ENCODE measurements at places on chromosomes 7 and 10.

DNA sequence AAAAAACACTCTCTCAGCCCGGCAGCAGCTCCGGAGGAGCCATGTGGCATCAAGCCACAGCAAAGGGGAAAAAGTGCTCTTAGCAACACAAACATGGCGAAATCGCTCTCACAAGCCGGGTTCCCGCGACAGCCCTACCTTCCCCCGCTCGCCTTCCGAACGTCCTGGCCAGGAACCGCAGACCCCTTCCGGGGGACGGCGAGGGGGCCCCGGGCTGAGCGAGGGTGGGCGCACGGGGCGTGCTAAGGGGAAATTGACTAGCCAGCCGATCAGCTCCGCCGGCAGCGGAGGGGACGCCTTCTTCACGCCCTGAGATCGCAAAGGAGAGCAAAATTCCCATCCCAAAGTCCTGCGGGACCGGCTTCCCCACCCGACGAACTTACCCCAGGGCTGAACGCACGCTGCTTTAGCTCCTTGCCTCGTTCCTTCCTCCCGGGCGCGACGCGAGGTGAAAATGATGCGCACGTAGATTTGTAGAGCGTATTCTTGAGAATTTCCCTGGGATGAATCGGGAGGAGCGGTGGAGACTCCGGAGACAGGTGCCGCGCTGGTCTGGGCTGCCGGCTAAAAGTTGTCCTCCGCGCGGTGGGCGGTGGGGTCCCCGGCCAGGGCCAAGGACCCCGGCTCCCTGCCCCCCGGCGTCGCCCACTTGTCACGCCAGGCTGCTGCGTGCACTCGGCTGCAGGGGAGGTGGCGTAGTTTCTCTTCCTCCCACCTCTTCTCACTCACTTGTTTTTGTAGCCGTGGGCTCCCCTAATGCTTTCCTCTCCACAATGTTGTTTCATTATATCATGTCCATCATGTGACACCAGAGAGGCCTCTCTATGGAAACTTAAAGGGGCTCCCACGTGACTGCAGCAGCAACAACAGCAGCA is 220.1 kb upstream of the MKLN1 start:
- DNase-seq: peak; percentile 61

- peak; percentile 22 for DNase-seq
These were observed 97.2 kb upstream of the CARD11 start for GRCh38 chr7:3140834-3141233.

GRCh38 chr10:53664282-53665019 is 891.9 kb upstream of the MBL2 start:
- DNase-seq: no peak

DNA sequence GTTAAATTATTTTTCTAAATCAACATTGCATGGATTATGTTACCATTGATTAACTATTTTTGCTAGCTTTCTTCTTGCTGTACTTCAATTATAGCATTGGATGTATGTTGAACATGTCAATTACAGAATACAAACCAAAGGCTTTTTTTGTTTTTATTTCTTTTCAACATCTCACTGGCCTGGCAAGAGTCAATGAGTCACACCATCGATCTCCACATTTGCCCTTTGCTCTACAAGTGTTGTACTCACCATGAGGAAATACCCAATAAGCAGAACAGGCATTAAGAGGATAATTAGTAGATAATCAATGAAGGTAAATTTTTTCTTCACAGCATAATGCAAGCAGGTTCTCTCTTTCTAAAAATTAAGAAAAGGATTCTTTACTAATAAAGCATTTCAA is 23.3 kb downstream of the ANKRD22 start:
- no peak for DNase-seq

GRCh38 chr7:155980841-155981240 is 168.6 kb upstream of the SHH start:
- DNase-seq: no peak

DNA sequence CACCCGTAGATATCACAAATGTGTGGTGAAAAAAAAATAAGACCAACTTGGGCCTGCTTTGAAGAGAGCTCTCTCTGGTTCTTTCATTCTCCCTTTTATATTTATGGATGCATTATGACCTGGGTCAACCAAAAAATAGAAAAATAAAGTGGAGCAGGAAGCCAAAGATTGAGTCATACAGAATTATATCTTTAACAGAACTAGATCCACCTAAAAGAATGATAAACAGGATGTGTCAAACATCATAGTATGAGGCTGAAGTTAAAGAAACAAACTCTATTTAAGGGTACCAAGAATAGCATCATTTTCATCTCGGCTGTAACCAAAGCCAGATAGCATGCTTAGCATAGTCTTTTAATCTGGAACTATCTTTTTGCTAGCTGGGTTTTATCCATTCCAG is 28.8 kb upstream of the NMT2 start:
- no peak for DNase-seq

GRCh38 chr7:81296726-81297125 is 377.9 kb upstream of the SEMA3C start:
- no peak for DNase-seq

GRCh38 chr10:24209432-24209771 is 464 bp downstream of the KIAA1217 start:
- no peak for DNase-seq
